HTR-8/SVneo (cell line): ENCODE measurements at places on chromosomes 12 and 14.

DNA sequence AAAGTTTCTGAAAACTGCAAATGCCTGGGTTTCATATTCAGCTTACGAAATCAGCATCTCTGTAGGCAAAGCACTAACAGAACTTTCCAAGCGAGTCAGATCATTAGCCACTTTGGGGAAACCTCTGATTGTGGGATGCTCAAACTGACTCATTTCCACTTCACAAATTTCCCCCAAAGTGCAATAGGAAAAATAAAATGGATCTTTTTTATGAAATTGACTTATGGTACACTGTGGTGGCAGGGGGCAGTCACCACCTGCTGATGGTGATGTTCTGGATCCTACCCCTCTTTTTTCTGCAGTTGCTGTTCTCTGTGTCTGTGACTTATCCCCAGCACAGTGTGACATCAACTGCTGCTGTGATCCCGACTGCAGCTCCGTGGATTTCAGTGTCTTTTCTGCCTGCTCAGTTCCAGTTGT is 5.6 kb downstream of the TCTN1 start:
- DNase-seq, result no peak

GRCh38 chr12:115988212-115988611 is 289.3 kb downstream of the MED13L start:
- no peak for DNase-seq

DNA sequence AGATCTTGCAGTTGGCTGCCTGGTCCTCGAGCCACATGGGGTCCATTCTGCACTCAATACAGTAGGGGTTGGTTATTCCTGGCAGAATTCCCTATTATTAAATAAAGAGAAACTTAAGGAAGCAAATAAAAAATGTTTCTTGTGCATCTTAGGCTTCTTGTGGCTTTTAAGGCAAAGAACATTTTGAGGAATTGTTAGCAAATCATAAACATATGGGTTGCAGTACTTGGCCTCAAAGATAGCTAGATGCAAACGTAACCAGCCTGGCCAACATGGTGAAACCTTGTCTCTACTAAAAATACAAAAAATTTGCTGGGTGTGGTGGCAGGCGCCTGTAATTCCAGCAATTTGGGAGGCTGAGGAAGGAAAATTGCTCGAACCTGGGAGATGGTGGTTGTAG is 50.8 kb upstream of the KCNA5 start:
- DNase-seq, result no peak

- no peak for DNase-seq
These were observed 26.3 kb downstream of the SYNE3 start for GRCh38 chr14:95490138-95490509.

- no peak for DNase-seq
These were observed 3.0 kb downstream of the SMIM10L1 start for GRCh38 chr12:11174022-11174421.

DNA sequence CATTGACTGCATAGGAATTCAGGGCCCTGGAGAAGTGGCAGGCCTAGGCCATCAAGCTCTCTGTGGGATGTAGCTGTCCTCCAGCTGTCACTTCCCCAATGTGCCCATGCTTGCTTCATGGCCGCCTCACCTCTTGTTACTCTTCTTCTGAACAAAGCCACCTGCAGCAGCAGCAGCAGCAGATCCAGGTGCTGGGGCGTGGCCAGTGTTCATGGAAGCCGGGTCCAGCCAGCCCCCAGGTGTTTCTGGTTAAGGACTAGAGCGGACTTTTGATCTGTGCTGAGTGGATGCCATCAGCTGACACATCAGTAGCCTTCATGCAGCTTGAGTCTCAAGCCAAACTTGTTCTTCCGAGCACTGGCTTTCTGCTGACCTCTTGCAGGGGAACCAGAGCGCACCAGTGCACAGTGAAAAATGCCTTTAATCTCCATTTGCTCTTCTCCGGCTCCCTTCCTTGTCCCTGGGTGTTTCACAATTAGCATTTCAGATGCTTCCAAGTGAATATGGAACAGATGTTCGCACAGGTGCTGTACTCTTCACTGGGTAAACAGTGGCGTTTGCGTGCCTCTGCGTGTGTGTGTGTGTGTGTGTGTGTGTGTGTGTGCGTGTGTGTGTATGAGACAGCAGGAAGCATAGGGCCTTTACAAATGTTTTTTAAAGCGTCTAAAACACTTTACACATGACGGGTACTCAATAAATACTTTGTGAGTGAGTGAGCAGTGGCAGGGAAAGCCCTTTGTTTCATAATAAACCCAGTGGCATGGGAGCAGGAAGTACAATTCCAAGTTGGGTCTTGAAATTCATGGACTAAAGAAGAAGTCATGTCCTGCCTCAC is 20.1 kb downstream of the TPCN1 start:
- DNase-seq, result peak; percentile 63

GRCh38 chr14:100606687-100607610 is 19.7 kb upstream of the BEGAIN start:
- DNase-seq, result no peak

- DNase-seq, result peak; percentile 57
These were observed 27.9 kb downstream of the ESR2 start for GRCh38 chr14:64266239-64266638.

DNA sequence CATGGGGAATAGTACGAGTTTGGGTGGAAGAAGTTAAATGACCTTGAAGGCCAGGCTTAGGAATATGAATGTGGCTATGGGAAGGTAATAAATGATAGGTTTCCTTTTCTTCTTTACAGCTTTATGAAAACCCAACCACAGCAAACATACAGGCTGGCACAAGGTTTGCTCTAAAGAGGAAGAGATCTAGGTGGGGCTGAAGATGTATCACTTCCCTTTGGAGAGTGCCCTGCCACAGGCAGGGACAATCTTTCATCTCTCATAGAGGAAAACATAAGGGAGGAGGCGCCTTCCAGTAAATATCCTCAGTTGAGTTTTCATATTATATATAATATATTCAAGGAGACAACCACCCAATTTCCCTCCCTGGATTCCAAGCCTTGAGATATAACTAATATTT is 72.9 kb upstream of the FRMD6 start:
- DNase-seq, result no peak

DNA sequence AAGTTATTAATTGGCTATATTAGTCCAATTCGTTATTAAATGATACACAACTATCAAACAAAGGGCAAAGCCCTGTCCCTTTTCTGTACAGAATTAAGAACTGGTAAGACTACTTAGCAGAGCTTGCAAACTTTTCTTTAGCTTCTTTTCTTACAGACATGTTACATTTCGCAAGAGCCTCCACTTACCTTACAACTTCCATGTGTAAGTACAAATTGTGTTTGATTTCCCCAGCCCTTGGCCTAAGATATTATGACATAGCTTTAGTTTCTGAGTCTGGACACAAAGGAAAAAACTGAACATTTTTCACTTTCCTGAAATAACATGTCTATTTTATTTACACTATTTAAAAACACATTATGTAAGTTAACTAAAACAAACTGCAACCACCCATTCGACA is 1.7 kb downstream of the ATF7 start:
- DNase-seq, result no peak

DNA sequence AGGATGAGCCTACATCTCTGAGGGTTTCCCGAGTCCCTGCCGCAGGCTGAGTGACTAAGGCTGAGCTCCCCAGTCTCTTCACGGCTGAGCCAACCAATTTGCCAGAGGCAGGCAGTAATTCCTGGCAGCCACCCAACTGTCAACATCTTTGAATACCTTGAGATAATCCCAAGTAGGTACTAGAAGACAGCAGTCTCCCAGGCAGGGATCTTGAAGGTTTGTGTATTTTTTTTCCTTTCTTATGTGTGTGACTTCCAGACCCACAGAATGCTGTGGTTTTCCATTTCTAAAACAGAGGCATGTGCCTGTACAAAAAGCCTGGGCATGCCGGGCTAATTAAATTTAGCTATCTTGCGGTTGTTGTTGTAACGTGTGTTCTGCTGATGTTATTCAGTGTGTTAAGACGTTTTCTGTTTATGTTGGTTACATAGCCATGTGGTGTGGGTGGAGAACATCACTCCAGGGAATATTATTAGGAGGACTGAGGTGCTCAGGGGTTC is 155.5 kb downstream of the ANO2 start:
- DNase-seq, result no peak

DNA sequence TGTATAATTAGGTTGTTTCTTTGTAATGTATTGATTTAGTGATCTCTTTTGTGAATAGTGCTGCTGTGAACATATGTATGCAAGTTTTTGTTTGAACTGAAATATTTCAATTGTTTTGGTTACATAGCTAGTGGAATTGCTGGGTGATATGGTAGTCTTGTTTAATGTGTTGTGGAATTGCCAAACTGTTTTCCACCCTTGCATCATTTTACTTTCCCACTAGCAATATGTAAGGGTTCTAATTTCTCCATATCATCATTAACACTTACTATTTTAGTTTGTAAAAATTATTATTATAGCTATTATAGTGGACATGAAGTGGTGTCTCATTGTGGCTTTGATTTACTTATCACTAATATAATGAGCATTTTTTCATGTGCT is 5.9 kb downstream of the G2E3 start:
- DNase-seq, result no peak

- peak; percentile 22 for DNase-seq
These were observed 278.3 kb downstream of the NRXN3 start for GRCh38 chr14:78448164-78449094.

DNA sequence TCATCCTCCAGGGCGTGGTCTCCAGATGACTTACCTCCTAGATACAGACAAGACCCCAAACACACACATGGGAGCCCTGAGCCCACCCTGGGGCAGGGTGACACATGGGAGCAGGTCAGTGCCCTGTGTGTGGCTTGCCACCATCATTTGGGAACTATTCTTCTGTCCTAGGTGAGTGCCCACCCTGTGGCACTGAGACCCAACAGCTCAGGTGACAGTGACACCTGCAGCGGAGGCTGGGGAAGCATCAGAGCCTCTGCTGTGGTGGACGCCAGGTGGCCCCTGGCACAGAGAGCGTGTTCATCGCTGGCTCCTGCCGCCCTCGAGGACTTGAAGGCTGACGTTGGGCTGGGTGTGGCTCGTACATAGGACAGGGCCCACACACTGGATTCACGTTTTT is 23.0 kb downstream of the SFSWAP start:
- no peak for DNase-seq

GRCh38 chr12:68176257-68176656 is 16.7 kb upstream of the IFNG start:
- no peak for DNase-seq

DNA sequence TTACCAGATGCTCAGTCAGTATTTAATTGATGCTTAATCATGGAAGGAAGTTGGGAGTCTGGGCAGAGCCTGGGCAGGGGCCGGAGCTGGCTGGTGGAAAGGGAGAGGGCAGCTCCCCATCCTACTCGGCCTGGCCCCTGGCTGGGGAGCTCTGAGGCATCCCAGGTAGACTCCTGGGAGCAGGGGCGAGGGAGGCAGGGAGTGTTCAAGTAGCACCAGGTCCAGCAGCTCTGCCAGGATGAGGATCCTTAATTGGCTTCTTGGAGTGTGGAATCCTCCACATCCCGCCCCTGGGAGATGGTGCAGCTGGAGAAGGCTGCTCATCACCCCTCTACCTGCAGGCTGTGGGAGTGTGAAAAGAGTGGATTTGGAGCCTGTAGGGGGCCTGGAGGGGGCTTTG is 30.9 kb downstream of the SYNDIG1L start:
- no peak for DNase-seq

DNA sequence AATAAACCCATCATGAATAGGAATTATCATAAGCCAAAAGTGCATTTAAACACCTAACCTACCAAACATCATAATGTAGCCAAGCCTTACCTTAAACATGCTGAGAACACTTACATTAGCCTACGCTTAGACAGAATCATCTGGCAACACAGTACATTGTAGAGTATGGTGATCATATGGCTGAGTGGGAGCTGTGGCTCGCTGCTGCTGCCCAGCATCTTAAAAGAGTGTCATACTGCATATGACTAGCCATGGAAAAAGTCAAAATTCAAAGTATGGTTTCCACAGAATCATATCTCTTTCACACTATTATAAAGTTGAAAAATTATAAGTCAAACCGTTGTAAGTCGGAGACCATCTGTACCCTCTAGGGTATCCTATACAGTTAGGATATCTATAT is 32.0 kb upstream of the PRPF39 start:
- DNase-seq, result no peak

DNA sequence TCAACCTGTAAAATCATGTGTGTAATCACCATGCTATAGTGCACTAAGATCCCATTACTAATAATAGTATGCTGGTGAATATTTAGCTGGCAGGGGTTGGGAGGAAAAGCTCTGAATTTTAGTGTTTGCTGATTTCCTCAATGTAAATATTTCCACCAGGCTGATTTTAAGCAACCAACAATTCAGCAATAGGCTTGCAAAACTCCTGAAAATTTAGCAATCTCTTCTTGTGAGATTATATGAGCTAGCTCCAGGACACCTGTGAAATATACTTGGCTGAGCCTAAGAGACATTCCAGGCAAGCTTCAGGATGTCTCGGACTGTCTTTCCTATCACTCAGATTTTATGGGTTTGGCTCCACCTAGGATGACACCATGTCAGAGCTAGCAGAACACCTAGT is 106.9 kb upstream of the ANO4 start:
- DNase-seq, result no peak

DNA sequence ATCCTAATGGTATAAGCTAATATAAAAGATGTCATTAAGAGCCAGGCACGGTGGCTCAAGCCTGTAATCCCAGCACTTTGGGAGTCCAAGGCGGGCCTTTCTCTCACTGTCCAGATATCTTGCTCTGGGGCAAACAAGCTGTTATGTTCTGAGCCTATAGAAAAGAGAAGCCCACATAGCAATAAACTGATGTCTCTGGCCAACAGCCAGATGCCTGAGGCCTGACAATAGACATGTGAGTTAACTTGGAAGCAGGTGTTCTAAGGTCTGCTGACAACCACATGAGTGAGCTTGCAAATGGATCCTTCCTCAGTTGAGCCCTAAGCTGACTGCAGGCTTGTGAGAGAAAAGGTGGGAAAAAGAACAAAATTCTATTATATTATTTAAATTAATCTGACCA is 25.0 kb downstream of the YAF2 start:
- DNase-seq, result peak; percentile 42

DNA sequence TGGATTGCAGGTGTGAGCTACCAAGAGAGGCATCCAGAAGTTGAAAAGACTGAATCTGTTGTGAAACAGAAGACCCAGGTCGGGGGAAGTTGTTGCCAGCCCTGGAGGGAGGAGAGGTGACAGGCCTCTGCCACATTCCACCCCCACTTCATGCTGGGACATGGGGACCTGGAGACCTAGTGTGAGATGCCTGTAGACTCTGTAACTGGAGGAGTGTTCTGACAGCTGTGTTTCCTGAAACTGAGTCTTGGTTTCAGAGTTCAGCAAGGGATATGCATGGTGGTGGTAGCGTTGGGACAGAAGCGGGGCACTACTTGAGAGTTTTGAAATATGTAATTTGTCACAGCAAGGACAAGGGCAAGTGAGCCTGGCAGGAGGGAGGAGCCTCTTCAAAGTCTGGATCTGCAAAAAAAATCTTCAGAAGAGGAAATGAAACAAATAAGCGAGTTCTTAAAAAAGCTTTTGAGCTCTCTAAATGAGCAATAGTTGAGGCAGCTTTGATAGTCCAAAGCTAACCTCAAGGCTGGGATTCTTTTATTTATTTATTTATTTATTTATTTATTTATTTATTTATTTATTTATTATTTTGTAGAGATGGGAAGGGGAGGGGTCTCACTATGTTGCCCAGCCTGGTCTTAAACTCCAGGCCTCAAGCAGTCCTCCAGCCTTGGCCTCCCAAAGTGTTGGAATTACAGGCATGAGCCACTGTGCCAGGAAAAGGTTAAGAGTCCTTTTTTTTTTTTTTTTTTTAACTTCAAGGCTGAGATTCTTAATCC is 58.9 kb upstream of the EEA1 start:
- DNase-seq, result no peak

- no peak for DNase-seq
These were observed 11.0 kb downstream of the SPRYD3 start for GRCh38 chr12:53067993-53068770.
